Chondrocyte (in vitro differentiated cells): ENCODE measurements at places on chromosomes 12 and 14. TPM values are rescaled to one million over a fixed set of nuclear protein-coding genes. Genes with fewer than 3 reads are reported as not detected.

Gene CLEC9A
- not detected in 3 replicates for total RNA-seq

Gene IFNG-AS1
- 0.18 to 0.20 TPM in 2 of 3 replicates, not detected in the other for total RNA-seq

Gene FITM1
- 0.27 TPM in 1 of 3 replicates, not detected in the others for total RNA-seq

Gene SERPINA12
- total RNA-seq, result not detected in 3 replicates

Gene SLC38A4
- total RNA-seq, result 10.0 to 19.7 TPM (median 11.3 TPM) in 3 replicates

Gene NFE2
- not detected in 3 replicates for total RNA-seq

Gene PARPBP
- 3.8 to 5.2 TPM (median 3.9 TPM) in 3 replicates for total RNA-seq

Gene P2RX7
- total RNA-seq, result 0.39 to 1.00 TPM (median 0.47 TPM) in 3 replicates

Gene RGS6
- total RNA-seq, result 0.12 to 0.17 TPM in 2 of 3 replicates, not detected in the other

Gene DHH
- 0.07 TPM in 1 of 3 replicates, not detected in the others for total RNA-seq
